T-helper 2 cell treated with Interferon-gamma antibody and Interleukin-4, amounts not matched to agents 5 μg/mL and 100 μg/mL, for 36 hours (primary cell): ENCODE measurements at places on chromosomes 1 and 21.

GRCh38 chr1:223341121-223341520, 22.9 kb downstream of the SUSD4 start:
- H3K27me3 ChIP-seq = no peaks in the 10 kb centered on the region
- no peak overlapping the region for H3K4me3 ChIP-seq
- H3K36me3 ChIP-seq = no peaks in the 10 kb centered on the region
- DNase-seq = no peak
- H3K4me1 ChIP-seq = no peaks in the 10 kb centered on the region

- peaks cover 6% of the 10 kb centered on the region for H3K4me1 ChIP-seq
- no peak overlapping the region for H3K27ac ChIP-seq
- H3K36me3 ChIP-seq = no peaks in the 10 kb centered on the region
- H3K4me3 ChIP-seq = no peak overlapping the region
- no peak for DNase-seq
- H3K27me3 ChIP-seq = peaks cover 2% of the 10 kb centered on the region
These were observed 76.3 kb downstream of the MEGF6 start for GRCh38 chr1:3534803-3535637.

GRCh38 chr1:245810181-245810769, 655.5 kb downstream of the KIF26B start:
- no peak overlapping the region for H3K4me3 ChIP-seq
- H3K4me1 ChIP-seq = peaks cover 4% of the 10 kb centered on the region
- H3K27ac ChIP-seq = no peak overlapping the region

DNA sequence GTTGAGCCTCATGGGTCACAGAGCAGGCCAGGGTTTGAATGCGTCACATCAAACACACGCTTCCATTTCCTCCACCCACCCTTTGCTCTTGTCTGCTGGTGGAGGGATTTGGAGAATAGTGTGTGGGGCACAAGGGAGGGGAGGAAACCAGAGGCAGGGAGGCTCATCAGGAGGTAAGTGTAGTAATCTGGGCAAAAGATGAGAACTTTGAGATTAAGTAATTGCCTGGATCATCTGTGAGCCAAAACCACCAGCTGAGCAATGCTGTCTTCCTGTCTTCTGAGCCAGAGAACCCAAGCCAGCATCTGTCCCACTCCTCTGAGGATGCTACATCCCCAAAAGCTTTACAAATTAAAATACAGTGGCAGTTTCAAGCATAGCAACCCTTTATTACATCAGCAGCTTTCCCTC, 45.2 kb downstream of the C8B start:
- no peaks in the 10 kb centered on the region for H3K4me1 ChIP-seq
- H3K27me3 ChIP-seq = no peaks in the 10 kb centered on the region

- H3K4me1 ChIP-seq = peaks cover 12% of the 10 kb centered on the region
- no peak overlapping the region for H3K27ac ChIP-seq
- no peaks in the 10 kb centered on the region for H3K36me3 ChIP-seq
- H3K27me3 ChIP-seq = no peaks in the 10 kb centered on the region
- no peak for DNase-seq
These were observed 49.4 kb upstream of the DESI2 start for GRCh38 chr1:244603498-244603897.

GRCh38 chr1:21517161-21517589, 8.0 kb downstream of the ALPL start:
- H3K4me1 ChIP-seq = no peaks in the 10 kb centered on the region
- H3K4me3 ChIP-seq = no peak overlapping the region
- peaks cover 6% of the 10 kb centered on the region for H3K27me3 ChIP-seq
- H3K36me3 ChIP-seq = no peaks in the 10 kb centered on the region
- no peak for DNase-seq

GRCh38 chr1:91806181-91806768, 79.7 kb downstream of the TGFBR3 start:
- DNase-seq = no peak
- no peak overlapping the region for H3K4me3 ChIP-seq
- peaks cover 13% of the 10 kb centered on the region for H3K27me3 ChIP-seq
- peaks cover 10% of the 10 kb centered on the region for H3K36me3 ChIP-seq

GRCh38 chr1:185325413-185325812, 8.4 kb upstream of the IVNS1ABP start:
- no peak overlapping the region for H3K27ac ChIP-seq
- no peak for DNase-seq
- peaks cover 8% of the 10 kb centered on the region for H3K4me1 ChIP-seq
- H3K36me3 ChIP-seq = peaks cover 11% of the 10 kb centered on the region

GRCh38 chr1:34694383-34694782, 60.5 kb upstream of the GJB5 start:
- H3K27ac ChIP-seq = no peak overlapping the region
- peaks cover 6% of the 10 kb centered on the region for H3K27me3 ChIP-seq
- DNase-seq = no peak
- no peaks in the 10 kb centered on the region for H3K36me3 ChIP-seq
- no peaks in the 10 kb centered on the region for H3K4me1 ChIP-seq

DNA sequence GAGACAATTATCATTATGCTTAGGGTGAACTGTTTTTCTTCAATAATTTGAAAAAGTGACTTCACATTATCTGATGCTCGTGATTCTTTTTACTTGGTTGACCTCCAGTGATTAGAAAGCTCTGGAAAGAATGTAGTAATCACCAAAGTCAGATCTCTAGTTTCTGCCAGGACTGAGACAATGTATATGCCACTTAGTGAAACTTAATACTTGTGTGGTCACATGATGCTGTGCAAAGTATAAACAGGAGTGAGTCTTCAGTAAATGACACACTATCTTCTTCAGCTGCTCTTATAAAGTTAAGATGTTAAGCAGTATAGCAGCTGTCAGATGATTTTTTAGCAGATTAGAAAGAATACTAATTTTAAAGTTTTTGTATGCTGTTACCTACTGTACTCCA, 17.2 kb downstream of the VCAM1 start:
- H3K27me3 ChIP-seq = no peaks in the 10 kb centered on the region
- H3K4me1 ChIP-seq = no peaks in the 10 kb centered on the region
- no peak for DNase-seq
- no peaks in the 10 kb centered on the region for H3K36me3 ChIP-seq
- no peak overlapping the region for H3K4me3 ChIP-seq
- H3K27ac ChIP-seq = no peak overlapping the region

GRCh38 chr1:93716941-93717368, 35.3 kb upstream of the BCAR3 start:
- peaks cover 52% of the 10 kb centered on the region for H3K4me1 ChIP-seq
- peak overlapping the region; percentile 87 for H3K27ac ChIP-seq
- peaks cover 3% of the 10 kb centered on the region for H3K27me3 ChIP-seq
- peak; percentile 77 for DNase-seq
- H3K36me3 ChIP-seq = peaks cover 12% of the 10 kb centered on the region
- peak overlapping the region; percentile 69 for H3K4me3 ChIP-seq

- H3K4me3 ChIP-seq = no peak overlapping the region
- no peak overlapping the region for H3K27ac ChIP-seq
- no peaks in the 10 kb centered on the region for H3K36me3 ChIP-seq
- H3K27me3 ChIP-seq = no peaks in the 10 kb centered on the region
- no peak for DNase-seq
These were observed 258.0 kb downstream of the KCTD3 start for GRCh38 chr1:215825056-215825455.

DNA sequence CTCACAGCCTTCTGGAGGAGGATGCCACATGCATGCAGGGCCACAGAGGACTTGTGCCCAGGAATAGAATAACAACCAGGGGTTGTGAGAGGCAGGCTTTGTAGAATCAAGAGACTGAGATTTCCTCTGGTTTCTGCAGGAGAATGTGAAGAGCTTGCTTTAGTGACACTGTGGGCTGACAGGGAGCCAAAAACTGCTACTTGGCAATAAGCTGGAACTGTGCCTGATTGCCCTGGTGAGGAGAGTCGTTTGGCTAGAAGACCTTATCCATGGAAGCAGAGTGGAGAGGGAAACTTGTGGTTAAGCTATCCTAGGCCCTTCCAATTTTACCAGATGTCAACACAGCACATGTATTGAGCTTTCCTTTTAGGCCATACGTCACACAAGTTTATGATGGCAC, 902.1 kb downstream of the MRPL39 start:
- H3K27ac ChIP-seq = no peak overlapping the region
- no peak for DNase-seq
- H3K36me3 ChIP-seq = no peaks in the 10 kb centered on the region

- H3K36me3 ChIP-seq = no peaks in the 10 kb centered on the region
- peak overlapping the region; percentile 15 for H3K27ac ChIP-seq
- peaks cover 26% of the 10 kb centered on the region for H3K4me1 ChIP-seq
- no peak overlapping the region for H3K4me3 ChIP-seq
- peak; percentile 25 for DNase-seq
These were observed 5.6 kb upstream of the AKR1A1 start for GRCh38 chr1:45545019-45545493.

DNA sequence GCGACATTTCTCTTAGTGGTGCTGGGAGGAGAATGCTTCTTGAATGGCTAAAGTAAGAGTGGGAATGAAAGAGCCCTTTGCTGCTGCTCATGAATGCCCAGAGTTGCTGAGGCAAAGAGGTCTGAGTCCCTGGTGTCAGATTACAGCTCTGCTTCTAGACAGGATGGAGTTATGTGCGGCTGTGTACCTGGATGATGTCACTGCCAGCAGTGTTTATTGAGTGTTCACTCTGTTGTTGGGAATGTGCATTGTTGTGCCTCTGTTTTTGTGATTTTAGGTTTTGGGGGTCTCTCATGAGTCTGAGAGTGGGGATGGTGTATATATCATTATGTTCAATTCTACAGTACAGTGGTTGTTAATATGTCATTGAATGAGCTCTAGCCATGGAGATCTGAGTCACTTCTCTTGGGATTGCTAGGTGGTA, 2.7 kb downstream of the CDC14A start:
- peak overlapping the region; percentile 21 for H3K27ac ChIP-seq
- DNase-seq = no peak
- H3K27me3 ChIP-seq = no peaks in the 10 kb centered on the region
- H3K36me3 ChIP-seq = peaks cover 45% of the 10 kb centered on the region
- H3K4me3 ChIP-seq = peak overlapping the region; percentile 93

GRCh38 chr1:223276029-223276428, 87.9 kb downstream of the SUSD4 start:
- H3K27me3 ChIP-seq = peaks cover 6% of the 10 kb centered on the region
- H3K27ac ChIP-seq = no peak overlapping the region
- no peak overlapping the region for H3K4me3 ChIP-seq
- DNase-seq = peak; percentile 13

- H3K36me3 ChIP-seq = no peaks in the 10 kb centered on the region
- H3K4me1 ChIP-seq = no peaks in the 10 kb centered on the region
- H3K27ac ChIP-seq = no peak overlapping the region
- DNase-seq = no peak
- no peaks in the 10 kb centered on the region for H3K27me3 ChIP-seq
These were observed 69.2 kb upstream of the PDC start for GRCh38 chr1:186530109-186530508.
